ENCODE measurements at places on chromosomes 1 and 21. TPM values are rescaled to one million over a fixed set of nuclear protein-coding genes. Genes with fewer than 3 reads are reported as not detected.

CSTB gene
- 23.1 TPM for total RNA-seq

FAM43B gene
- total RNA-seq, result not detected

GPR52 gene
- 17.6 TPM for total RNA-seq

GRCh38 chr1:26824731-26825130, 1.8 kb upstream of the ZDHHC18 start:
- no peak for DNase-seq
- H3K4me3 ChIP-seq, result no peak overlapping the region
- H3K4me1 ChIP-seq, result peaks cover 53% of the 10 kb centered on the region
- no peaks in the 10 kb centered on the region for H3K36me3 ChIP-seq
- peak overlapping the region; percentile 6 for H3K27ac ChIP-seq
- no peaks in the 10 kb centered on the region for H3K27me3 ChIP-seq

DNA sequence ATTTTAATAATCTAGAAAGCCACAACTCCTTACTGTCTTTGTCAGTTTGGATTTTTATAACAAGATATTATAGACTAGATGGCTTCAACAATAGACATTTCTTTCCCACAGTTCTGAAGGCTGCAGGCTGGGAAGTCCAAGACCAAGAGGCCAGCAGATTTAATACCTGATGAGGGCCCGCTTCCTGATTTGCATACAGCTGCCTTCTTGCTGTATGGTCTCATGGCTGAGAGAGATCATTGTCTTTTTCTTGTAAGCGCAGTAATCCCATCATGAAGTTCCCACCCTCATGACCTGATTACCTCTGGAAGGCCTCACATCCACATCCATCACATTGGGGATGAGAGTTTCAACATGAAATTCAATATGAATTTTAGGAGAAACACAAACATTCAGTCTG, 9.8 kb downstream of the RPS6KC1 start:
- H3K27ac ChIP-seq, result no peak overlapping the region
- H3K4me3 ChIP-seq, result no peak overlapping the region
- H3K36me3 ChIP-seq, result no peaks in the 10 kb centered on the region

DNA sequence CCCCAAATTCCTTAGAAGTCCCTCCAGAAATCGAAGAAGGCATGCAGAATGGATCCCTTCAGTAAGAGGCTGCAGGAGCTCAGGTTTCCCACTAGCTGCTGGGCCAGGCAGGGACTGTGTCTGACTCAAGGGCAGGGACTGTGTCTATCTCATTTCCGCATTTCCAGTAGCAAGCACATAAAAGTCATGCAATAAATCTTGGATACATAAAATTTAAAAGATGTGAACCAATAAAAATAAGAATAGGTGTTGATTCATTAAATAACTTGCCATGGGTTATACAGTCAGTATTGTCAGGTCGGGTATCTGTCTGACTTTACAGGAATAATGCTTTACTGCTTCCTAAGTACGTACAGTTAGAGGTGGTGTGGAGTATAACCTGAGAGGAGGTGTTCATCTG, 15.2 kb downstream of the PM20D1 start:
- no peaks in the 10 kb centered on the region for H3K27me3 ChIP-seq
- no peak for DNase-seq
- no peaks in the 10 kb centered on the region for H3K4me1 ChIP-seq
- H3K4me3 ChIP-seq, result no peak overlapping the region
- H3K27ac ChIP-seq, result no peak overlapping the region

- no peaks in the 10 kb centered on the region for H3K4me1 ChIP-seq
- H3K27me3 ChIP-seq, result no peaks in the 10 kb centered on the region
- no peaks in the 10 kb centered on the region for H3K36me3 ChIP-seq
- H3K4me3 ChIP-seq, result no peak overlapping the region
These were observed 271.3 kb upstream of the PRMT6 start for GRCh38 chr1:106785176-106785575.

Measured in natural killer cell (primary cell).